ENCODE measurements at places on chromosomes 5 and 9.

GRCh38 chr5:117947121-117947520 lies 1041.2 kb downstream of the DTWD2 start:
- DNase-seq = no peak

GRCh38 chr5:136926073-136926472 lies 560.7 kb upstream of the TRPC7 start:
- no peak for DNase-seq

DNA sequence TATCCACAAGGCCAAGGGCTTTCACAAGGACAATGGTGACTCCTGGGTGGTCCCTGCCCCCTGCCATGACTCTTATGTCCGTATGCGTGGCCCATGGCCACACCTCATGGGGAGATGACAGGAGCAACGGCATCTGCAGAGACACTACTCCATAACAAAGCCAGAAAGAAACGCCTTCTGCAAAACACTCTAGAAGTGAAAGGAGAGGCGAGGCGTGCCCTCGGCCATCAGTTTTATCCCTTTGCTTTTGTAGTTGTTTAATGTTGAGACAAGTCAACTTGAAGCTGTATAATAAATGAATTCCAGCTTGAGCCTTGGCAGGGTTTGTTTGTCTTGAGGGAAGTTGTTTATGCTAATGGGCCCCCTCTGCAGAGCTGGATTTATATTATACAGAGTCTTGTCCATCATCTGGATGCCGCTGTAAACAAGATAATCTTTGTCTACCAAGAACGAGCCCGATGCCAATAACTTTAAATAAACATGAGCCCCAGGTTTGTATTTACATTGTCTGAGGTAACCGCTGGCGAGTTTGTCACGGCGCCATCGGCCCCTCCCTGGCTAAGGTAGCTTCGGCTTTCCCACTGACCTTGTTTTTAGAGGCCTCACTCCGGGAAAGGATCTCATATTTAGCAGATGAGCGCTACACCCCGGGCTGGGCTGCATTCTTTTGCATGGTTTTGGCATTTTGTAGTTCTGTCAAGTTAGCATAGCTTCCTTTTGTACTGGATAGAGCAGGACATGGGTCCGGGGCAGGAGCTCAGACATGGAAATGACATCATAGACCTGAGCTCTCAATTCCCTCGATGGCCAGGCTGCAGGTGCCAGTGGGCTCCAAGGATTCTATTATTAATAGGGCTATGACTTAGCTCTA lies 165.3 kb downstream of the ERCC6L2 start:
- DNase-seq = no peak

- no peak for DNase-seq
Measured at GRCh38 chr5:173699966-173700365, 83.5 kb upstream of the BOD1 start.

GRCh38 chr5:144421411-144421810 lies 250.7 kb downstream of the KCTD16 start:
- DNase-seq = no peak

GRCh38 chr5:50886657-50887345 lies 220.4 kb downstream of the PARP8 start:
- DNase-seq = no peak

DNA sequence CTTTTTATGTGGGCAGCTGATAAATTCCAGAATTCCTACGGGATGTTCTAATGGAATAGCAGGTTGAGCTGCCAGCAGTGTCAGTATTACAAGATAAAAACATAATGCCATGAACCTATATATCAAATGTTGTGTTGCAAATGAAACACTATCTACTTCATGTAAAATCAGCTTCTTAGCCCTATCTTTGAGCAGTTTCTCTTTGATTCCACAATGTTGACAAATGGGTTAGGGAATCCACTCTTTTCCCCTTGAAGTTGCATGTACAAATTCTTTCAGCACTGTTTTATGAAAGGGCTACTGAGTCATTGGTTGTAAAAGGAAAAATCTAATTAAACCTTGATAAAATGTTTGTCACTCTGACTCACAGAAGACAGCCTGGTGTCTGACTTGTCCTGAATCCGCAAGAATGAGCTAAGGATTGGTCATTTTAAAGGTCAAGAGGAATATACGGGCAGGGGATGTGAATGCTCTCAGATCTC lies 950.6 kb upstream of the NUDT12 start:
- DNase-seq = no peak

DNA sequence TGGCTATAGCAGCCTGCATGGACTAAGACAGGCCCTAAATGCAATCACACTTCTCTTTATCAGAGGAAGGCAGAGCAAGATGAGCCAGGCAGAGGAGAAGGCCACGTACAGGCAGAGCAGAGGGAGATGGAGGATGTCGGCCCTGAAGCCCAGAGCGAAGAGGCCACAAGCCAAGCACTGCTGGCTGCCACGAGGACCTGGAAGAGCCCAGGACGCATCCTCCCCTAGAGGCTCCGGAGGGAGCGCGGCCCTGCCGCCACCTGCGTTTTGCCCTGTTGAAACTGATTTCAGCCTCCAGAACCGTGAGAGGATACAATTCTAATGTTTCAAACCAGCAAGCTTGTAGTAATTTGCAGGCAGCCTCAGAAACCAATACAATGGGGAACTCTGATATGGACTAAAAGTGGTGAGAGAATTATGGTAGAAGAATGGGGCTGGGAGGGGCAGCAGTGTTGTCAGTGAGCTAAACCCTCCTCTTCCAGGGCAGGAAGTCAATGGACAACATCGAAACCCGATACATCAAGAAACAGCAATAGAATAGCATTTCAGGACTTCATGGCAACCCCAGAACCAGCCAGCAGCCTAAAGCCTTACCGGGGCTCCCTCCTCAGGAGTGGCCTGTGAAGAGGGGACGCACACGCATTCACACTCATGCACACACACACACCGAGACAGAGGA lies 32.6 kb downstream of the ADAMTS2 start:
- no peak for DNase-seq

DNA sequence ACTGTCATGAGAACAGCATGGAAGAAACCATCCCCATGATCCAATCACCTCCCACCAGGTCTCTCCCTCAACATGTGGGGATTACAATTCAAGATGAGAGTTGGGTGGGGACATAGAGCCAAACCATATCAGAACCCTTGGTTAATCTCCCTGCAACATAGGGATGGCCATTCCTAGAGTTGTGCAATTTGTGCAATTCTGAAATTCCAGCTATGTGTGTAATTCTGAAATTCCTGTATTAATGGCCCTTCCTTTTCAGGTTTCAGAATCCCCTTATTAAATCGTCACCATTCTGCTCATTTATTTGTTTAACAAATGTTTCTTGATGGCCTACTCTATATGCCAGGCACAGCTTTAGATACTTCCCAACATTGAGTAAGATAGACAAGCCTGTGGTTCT lies 282.6 kb downstream of the SMARCA2 start:
- no peak for DNase-seq

DNA sequence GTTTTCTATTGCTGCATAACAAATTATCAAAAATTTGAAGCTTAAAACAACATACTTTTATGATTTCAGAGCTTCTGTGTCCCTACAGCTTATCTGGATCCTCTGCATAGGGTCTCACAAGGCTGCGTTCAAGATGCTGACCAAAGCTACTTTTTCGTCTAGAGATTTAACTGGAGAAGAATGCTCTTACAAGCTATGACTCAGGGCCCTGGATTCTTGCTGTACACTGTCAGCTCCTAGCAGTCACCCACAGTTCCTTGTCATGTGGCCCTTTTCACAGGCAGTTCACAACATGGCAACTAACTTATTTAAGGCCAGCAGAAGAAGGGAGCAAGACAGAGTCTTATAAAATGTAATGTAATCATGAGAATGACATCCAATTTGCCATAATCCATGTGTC lies 70.8 kb upstream of the FAM174A start:
- DNase-seq = no peak

GRCh38 chr5:128413356-128413755 lies 124.7 kb downstream of the FBN2 start:
- DNase-seq = no peak

DNA sequence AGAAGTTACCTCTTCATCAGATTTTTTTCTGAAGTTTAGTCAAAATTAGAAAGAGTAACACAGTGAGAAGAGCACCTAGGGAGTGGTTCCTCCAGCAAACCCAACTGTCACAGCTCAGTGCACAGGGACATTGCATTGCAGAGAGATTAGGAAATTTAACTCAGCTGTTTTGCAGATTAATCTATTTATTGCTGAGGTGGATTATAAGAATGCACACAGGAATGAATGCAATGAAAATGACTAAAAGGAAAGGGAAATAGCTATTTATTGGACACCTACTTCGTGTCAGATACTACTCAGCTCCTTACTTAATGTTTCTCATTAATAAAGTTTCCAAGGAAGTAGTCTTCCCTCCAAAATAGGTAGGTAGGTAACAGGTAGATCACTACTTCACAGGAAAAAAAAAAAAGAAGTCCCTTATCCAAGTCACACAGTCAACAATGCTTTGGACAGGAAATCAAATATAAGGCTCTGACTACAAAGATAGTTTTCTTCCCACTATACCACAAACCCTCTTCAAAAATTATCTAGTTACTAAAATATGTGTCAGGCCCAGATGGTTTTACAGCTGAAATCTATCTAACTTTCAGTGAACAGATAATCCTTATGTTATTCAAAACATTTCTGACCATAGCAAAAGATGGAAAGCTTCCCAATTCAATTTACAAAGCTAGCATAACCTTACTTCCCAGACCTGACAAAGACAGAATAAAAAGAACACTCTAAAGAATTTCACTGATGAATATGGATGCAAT lies 442.2 kb upstream of the MPDZ start:
- no peak for DNase-seq

- DNase-seq = no peak
Measured at GRCh38 chr9:123865226-123866000, 64.5 kb downstream of the DENND1A start.

GRCh38 chr5:133967698-133968203 lies 674 bp downstream of the C5orf15 start:
- DNase-seq = no peak

DNA sequence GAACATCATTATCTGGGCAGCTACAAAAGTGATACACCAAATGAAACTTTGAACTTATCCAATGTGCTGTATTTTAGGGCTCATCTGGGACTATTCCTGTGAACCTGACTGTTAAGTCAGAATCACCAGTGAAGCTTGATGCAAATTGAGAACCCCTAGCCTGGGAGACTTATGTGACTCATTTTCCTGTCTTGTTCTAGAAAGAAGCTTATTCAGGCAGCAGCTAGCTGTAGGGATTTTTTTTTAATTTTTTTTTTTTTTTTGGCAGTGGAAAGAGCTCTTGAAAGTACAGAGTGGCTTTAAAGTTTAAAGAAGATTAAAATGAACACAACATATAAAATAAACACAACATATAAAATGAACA lies 81.1 kb upstream of the TNFAIP8 start:
- no peak for DNase-seq

- DNase-seq = no peak
Measured at GRCh38 chr5:95777441-95777840, 45.1 kb downstream of the GLRX start.

- no peak for DNase-seq
Measured at GRCh38 chr5:55333811-55334210, 26.0 kb downstream of the MTREX start.

DNA sequence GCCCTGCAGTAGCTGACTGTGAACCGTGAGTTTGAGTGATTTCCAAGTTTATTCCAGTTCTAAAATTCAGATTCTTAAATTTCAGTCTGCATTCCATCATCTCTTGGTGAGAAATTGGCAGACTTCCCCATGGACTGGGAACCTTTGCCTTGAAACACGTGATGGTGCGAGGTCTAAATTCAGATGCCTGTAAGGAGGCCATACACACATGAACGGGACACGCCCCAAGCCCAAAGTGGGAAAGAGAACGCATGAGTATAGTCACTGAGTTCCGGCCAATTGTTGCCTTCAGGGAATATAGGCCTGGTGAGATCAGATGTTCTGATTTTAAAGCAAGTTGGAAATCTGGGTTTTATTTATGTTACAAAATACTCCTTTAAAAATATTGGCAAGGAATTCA lies 1084.4 kb upstream of the WWC1 start:
- no peak for DNase-seq

- DNase-seq = no peak
Measured at GRCh38 chr5:128395073-128395472, 143.0 kb downstream of the FBN2 start.

DNA sequence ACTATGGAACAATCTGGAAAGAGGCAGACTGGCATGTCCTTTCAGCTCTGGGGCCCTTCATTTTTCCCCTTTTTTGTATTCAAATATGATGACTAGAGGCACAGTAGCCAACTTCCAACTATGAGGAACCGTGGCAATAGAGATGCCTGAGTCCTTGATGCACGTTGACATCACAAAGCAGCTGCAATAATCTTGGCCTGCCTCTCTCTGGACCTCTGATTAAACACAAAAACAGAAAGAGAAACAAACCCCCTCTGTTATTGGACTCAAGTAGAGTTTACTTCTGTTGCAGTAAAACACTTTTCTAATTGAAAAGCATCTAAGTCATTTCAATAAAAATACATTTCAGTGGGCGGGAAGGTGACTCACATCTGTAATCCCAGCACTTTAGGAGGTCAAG lies 122.2 kb upstream of the GRAMD2B start:
- no peak for DNase-seq

DNA sequence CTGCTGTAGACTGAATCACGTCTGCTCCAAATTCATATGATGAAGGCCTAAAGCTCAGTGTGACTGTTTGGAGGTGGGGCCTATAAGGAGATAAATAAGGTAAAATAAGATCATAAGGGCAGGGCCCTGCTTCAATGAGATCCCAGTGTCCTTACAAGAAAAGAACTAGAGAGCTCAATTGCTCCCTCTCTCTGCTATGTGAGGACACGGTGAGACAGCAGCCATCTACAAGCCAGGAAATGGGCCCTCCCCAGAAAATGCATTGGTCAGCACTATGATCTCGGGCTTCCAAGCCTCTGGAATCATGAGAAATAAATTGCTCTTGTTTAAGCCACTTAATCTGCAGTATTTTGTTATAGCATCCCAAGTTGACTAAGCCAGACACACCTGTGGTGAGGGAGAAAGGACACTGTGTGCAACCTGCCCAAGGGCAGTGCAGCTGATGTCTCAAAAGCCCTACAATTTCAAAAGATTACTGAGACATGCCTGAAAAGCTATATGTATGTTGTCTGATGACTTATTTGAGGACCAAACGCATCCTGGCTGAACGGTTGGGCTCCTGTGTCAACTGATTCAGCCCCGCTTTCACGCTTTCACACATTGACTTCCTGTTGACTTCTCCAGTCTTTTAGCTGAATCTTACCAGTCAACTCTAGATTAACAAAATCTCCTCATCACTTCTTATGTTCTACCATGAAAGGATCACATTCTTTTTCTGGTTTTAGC lies 13.2 kb downstream of the GZMK start:
- peak; percentile 59 for DNase-seq

GRCh38 chr5:167451076-167451475 lies 840.4 kb upstream of the WWC1 start:
- no peak for DNase-seq

- no peak for DNase-seq
Measured at GRCh38 chr5:16709691-16710433, 93.1 kb upstream of the RETREG1 start.

- DNase-seq = no peak
Measured at GRCh38 chr5:161544350-161544765, 2.2 kb downstream of the GABRB2 start.

GRCh38 chr5:375921-376798 lies 54.6 kb downstream of the AHRR start:
- no peak for DNase-seq

Data from stimulated activated CD4-positive, alpha-beta T cell treated with anti-CD3 and anti-CD28 coated beads, Interleukin-1b, Interleukin-23, amount 100 ng/mL, for 24 hours (primary cell).